Mucosa of gallbladder (tissue), 1 donor: ENCODE measurements at places on chromosomes 11 and 22. TPM values are rescaled to one million over a fixed set of nuclear protein-coding genes. Genes with fewer than 3 reads are reported as not detected.
A peak's percentile ranks its signal among the peaks of the same experiment; 100 is the strongest.

The YAP1 gene
- total RNA-seq: 154 TPM

GRCh38 chr11:114180301-114181055 lies 115.7 kb upstream of the NNMT start:
- DNase-seq: peak; percentile 63

- DNase-seq: no peak
Measured at GRCh38 chr11:7019500-7020182, 505 bp downstream of the ZNF214 start.

DNA sequence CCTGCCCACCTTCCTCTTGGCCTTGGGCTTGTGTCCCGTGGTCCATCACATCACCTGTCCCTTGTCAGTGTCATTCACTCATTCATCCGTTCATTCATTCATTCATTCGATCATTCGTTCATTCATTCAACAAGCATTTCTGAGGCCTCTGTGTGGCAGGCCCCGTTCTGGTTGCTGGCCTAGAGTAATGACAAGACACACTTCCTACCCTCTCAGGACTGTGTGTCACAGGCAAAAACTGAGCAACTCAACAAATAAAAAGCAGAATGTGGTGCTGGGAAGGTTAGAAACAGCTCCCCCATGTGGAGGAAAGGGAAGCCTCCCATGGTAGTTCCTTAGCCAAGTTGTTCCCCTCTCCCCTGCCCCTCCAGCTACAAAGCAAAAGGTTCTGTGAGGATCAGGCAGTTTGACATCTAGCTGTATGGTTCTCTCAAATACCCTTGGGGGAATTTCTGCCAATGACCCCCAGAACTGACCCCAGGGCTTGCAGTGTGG lies 1.6 kb upstream of the OMP start:
- no peak for DNase-seq

GRCh38 chr22:48746789-48747425 lies 1080.8 kb downstream of the BRD1 start:
- DNase-seq: no peak

- DNase-seq: peak; percentile 82
Measured at GRCh38 chr22:19179497-19180048, 1.0 kb upstream of the SLC25A1 start.

GRCh38 chr22:39524753-39525657 lies 4.6 kb downstream of the ATF4 start:
- no peak for DNase-seq

GRCh38 chr22:28909375-28909774 lies 26.0 kb downstream of the ZNRF3 start:
- DNase-seq: no peak
